ENCODE measurements at places on chromosomes 2 and 18.

DNA sequence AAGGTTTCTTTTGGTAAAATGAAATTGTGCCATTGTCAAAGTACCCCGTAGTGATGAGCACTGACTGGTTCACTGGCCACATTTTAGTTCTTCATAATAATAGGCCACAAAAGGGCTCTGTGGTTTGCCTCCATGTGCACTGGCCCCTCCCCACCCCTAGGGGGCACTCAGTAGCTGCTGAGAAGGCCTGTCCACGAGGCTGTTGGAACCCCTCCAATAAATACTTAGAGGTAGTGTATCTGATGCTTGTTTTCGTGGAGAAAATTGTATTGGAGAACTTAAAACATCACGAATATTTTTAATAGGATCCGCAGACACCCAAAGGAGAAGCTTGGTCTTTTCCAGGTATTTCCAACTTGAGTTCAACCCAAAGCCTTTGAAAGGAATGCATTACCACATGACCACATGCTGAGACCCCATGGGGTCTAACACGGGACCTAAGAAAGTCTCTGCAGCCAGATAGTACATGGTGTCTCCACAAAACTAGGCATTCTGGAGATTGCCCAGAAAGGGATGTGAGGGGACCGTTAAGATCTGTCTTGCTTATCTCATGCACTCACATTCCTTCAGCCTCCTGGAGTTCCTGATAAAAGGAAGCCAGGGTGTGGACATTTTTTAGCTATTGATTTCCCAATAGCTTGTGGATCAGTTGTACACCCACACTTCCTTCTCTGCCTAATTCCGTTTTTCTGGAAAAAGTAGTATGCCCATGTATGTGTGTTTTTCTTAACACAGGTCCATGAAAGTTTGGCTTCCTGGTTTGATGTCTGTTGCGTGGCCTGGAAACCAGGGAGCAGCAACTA is 28.5 kb upstream of the NOSTRIN start:
- no peak for DNase-seq

- no peak for DNase-seq
Observed at GRCh38 chr2:39871291-39871761, 92.3 kb upstream of the THUMPD2 start.

DNA sequence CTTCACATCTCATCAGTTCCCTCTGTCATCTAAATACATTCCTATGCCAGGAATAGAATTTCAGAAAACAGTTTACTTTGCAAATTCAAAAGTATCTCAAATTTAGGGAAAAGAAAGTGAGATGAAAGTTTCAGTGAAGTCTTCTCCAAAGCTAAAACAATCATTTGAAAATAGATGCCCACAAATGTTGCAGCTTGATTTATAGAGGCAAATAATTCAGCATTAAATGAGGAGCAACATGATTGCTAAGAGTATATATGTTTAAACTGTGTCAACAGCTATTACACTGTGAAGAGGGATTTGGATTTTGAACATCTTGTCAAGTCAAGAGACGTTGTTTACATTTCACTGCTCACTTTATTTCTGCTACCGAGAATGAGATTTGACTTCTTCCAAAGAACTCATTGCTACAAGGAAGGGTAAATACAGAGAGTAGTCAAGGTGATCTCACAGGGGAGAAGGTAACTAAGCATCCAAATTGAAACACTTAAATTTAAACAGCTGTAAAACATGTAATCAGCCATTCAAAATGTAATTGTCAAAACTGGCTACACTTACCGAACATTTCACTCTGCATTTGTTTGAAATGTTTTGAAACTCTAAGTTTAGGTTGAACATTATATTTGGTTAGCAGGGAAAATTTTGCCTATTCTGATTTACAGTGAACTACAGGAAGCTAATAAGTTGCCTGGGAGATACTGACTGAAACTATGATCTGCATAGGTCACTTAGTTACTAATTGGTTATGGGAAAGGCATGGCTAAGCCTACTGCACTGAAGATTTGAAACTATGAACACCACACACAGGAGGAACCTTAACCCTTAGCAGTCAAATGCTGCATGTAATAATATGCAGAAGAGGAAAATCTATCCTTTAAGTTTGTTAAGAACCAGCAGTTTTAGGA is 33.2 kb upstream of the GALNT3 start:
- DNase-seq, result no peak

GRCh38 chr2:227759411-227760118 is 13.9 kb downstream of the SCYGR8 start:
- DNase-seq, result no peak

DNA sequence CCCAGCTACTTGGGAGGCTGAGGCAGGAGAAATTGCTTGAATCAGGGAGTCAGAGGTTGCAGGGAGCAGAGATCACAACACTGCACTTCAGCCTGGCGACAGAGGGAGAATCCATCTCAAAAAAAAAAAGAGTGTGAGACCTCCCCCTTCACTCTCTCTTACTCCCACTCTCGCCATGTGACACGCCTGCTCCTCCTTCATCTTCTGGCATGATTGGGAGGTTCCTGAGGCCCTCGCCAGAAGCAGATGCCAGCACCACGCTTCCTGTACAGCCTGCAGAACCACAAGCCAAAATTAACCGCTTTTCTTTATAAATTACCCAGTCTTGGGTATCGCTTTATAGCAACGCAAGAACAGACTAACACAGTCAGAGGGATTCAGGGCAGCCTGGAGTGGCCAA is 66.3 kb upstream of the CREB1 start:
- DNase-seq, result no peak

DNA sequence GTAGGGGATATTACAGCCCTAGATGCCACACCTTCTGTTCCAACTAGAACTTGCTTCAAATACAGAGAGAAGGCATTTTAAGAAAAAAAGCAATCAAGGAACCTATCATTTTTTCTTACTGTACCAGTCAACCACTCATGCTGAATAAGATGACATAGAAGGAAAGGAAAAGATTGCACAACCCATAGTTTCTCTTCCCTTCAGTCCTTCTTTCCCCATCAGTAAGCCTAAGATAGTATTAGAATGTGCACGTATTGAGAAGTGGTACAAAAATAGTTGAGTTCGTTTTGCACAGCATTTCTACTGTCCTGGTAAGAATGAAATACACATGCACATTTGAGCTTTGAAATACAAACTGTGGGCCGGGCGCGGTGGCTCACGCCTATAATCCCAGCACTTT is 27.0 kb upstream of the HK2 start:
- DNase-seq, result no peak

GRCh38 chr2:8544171-8544785 is 137.6 kb upstream of the ID2 start:
- no peak for DNase-seq

DNA sequence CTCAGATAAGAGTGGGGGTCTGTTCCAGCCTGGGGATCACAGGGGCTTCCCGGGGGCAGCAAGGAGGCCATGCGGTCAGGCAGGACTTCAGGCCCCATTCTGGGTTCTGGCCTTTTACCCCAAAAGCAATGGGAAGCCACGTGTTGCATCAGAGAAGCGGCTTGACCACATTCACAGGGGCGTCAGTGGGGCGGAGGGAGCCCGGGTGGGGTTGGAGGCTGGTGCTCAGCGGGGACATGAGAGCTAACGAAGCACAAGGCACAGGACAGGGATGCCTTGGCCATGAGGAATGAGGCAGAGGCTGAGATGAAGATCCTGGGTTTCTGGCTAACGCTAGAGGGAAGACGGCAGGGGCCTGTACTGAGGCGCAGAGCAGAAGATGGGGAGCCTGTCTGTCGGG is 6.1 kb downstream of the HJURP start:
- DNase-seq, result no peak

GRCh38 chr2:16387461-16387984 is 278.1 kb downstream of the CYRIA start:
- no peak for DNase-seq

DNA sequence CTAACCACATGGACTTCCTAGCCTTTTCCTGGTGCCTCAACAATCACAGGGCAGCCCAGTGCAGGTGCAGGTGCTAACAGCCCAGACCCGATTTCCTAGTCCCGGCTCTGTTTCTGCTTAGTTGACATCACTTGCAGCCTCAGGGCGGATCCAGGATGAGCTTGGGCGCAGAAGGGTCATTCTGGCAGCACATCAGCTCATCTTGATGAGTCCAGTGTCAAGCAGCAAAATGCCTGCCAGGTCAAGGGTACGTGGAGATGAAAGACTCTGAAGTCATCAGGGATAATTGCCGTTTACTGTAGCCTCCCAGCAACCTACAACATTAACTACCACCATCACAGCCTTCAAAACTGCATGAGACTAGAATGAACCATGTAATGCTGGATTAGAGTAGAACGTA is 39.4 kb upstream of the EFHD1 start:
- DNase-seq, result no peak

DNA sequence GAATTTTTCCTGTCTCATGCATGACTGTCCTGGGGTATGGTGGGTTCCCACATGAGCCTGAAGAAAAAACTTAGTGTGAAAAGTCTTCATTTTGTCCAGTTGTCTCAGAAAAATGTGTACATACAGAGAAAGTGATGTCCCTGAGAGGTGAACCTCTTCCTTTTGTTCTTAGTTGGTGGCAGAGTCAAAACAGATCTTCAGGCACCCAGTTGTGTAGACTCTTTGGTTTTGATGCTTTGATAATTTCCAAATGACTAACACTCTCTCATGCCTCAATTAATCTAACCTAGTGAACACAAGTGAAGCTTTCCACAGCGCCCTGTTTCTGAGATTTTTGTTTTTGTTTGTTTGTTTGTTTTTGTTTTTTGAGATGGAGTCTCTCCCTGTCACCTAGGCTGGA is 273.5 kb downstream of the PIK3C3 start:
- DNase-seq, result no peak

DNA sequence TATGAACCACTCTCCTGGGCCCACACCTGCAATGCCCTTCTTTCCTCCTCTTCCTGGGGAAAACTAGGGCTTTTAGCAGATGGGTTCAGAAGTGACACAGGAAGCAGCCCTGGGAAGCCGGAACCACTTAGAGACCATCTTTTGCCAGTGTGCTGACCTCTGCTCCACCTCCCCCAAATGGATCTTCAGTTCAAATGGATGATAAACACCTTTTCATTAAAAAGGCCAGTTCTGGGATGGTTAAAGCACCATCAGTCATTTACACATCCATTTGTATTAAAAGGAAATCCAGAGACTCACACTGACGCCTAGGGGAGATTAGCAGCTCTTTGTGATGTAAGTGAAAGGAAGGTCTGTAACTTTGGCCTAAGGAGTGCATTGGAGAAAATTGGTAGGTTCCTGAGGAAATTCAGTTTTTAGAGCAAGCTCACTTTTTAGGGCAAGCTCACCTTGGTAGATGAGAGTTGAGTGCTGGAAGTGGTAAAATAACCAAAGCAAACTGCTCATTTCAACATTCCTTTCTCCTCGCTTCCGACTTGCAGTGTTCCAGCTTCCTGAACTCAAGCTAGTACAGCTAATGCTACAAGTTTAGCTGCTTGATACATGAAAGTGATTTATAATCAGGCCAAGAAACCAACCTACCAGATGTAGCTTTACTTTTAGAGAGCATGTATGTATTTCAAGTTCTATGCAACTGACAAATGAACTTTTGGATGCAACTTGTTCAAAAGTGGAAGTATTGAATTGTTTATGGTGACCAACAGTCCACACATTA is 47.7 kb downstream of the ACTR2 start:
- no peak for DNase-seq

- DNase-seq, result no peak
Observed at GRCh38 chr18:577643-578375, 2.4 kb upstream of the CETN1 start.

GRCh38 chr18:46426021-46426678 is 230.9 kb downstream of the LOXHD1 start:
- no peak for DNase-seq

GRCh38 chr2:73823916-73824523 is 4.7 kb upstream of the STAMBP start:
- DNase-seq, result peak; percentile 67

- DNase-seq, result no peak
Observed at GRCh38 chr2:10169581-10169980, 47.0 kb downstream of the RRM2 start.

GRCh38 chr2:213021971-213022899 is 129.2 kb downstream of the IKZF2 start:
- DNase-seq, result no peak

GRCh38 chr2:45233301-45233700 is 224.0 kb upstream of the SIX2 start:
- no peak for DNase-seq

DNA sequence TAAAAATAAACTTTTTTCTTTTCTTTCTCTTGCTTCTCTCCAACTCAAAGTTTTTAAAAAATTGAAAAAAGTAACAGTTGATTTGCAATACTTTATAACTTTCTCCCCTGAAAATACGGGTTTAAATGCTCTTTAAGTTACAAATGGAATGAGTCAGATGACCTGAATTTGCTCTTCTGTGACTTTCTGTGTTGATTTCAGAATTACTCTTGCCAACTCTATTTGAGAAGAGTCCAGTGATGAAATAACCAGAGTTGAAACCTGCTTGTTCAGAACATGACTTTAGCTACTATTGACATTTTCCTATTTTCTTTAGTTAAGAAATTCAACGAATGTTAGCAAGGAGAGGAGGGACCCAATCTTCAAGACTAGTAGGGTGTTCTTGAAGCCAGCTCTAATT is 146.1 kb upstream of the ZSWIM2 start:
- DNase-seq, result no peak

DNA sequence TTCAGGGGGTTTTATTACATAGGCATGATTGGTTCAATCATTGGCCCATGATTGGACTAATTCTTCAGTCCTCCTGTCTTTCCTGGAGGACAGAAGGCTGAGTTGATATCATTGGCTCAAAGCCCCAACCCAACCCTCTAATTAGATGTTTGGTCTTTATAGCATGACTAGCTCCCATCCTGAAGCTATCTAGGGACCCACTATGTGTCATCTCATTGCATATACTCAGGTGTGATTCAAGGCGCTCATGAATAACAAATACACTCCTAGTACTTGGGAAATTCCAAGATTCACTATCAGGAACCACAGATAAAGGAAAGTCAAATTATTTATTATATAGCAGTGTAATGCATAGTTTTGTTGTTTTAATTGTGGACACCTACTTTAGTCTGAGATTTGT is 24.9 kb upstream of the NBEAL1 start:
- no peak for DNase-seq

DNA sequence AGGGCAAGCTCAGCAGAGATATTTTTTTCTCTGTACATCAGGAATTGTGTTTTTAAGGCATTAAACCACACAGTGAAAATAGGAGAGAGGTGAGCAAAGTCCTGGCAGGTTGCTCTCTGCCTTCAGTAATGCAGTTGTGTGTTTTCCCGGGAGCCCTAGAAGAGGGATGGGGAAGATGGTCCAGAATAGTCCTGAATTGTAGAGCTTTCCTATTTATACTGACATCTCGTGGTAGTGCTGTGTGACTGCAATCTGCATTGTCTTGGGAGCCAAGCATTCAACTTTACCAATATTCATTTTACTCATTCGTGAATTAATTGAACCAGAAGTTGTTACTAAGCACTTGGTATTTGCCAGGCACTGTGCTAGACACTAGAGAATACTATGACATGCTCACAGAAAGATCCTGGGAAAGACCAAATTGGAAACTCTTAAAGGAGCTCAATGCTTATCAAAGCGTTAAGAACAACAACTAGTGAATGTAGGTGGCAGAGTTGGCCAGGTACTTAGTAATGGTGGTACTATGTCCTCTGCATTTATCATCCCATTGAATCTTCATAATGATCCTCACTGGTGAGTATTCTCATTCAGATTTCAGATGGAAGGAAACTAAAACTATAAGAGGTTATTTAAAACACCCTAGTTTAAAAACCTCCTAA is 214.6 kb downstream of the TRIB2 start:
- no peak for DNase-seq

- DNase-seq, result no peak
Observed at GRCh38 chr2:145058457-145058856, 538.5 kb upstream of the ZEB2 start.

All from natural killer cell treated with Interleukin-12 subunit alpha and Interleukin-12 subunit beta and Interleukin-15 and Interleukin-18, amount 100 ng/mL, for 72 hours (primary cell).